Astrocyte of the cerebellum (primary cell): ENCODE measurements at places on chromosomes 16 and 17.
A peak's percentile ranks its signal among the peaks of the same experiment; 100 is the strongest.

GRCh38 chr16:4511441-4512082 lies 27.0 kb downstream of the CDIP1 start:
- no peak for DNase-seq

DNA sequence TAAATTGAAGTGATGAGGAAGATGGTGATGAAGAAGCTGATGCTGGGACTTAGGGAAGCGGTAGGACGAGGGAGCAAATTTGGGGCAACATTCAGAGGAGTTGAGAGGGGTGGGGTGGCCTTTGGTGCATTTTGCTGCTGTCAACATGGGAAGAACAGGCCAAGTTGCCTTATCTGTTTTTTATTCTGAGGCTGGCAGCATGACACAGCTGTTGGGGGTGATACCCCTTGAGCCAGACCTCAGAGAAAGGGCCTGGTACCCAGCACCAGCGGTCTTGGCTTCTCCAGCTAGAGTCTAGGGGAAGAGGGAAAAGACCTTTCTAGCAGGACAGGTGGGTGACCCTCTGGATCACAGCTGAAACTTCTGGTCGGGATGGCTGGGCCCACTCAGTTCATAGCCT lies 4.6 kb downstream of the IGFBP4 start:
- DNase-seq, result no peak

- DNase-seq, result no peak
Observed at GRCh38 chr17:48021934-48022333, 15.7 kb downstream of the COPZ2 start.

GRCh38 chr16:4372001-4372577 lies 441 bp downstream of the VASN start:
- no peak for DNase-seq

DNA sequence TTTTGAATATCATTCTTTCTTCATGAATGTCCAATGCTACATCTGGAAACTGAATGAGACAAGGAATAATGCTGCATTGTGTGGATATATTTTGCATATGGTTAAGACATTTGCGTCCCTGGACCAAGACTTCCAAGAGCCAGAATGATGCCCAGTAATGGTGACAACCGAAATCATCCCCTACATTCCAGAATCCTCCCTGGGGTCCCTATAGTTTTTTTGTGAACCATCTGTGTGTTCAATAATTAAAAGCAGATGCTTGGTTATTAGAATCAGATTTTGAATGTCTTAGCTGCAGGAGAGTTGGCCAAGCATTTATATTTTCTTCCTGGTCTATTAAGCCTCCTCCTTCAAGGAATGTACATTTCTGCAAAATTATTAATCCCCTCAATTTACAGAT lies 426.7 kb upstream of the CDH8 start:
- no peak for DNase-seq

DNA sequence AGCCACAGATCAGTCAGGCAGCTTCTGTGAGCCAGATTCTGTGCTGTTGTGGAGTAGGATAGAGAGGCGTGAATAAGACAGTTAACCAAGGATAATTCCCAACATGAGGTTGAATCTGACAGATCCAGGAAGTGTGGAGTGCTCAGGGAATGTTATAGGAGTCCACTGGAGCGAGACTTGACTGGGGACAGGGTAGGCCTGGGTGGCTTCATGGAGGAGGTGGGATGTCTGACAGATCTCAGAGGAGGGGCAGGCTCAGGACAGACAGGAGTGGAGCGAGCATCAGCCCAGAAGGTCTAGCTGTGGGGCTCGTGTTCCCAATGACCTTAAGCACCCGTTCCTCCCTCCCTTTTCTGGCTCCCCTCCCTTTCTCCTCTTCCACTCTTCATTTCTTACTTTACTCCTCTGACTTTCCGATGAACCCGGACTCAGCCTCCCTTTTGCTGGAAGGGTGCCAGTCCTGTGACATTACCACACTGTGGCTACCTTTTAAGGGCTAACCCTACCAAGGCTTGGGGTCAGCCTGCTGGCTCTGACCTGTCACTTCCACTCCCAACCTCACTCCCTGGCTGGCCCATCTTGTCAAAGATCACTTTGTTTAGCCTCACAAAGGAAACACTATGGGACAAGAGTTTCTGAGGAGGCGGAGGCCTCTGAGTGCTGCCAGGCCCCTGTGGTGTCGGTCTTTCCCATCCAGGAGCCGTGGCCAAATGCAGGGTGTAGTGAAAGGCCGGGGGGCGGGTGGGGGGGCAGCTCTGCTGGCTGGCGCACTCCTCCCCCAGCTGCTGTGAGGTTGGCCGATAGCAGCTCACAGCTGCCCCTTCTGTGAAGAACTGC lies 28.5 kb upstream of the EFCAB13 start:
- no peak for DNase-seq

- DNase-seq, result no peak
Observed at GRCh38 chr17:73410586-73411312, 98.9 kb upstream of the CDC42EP4 start.

DNA sequence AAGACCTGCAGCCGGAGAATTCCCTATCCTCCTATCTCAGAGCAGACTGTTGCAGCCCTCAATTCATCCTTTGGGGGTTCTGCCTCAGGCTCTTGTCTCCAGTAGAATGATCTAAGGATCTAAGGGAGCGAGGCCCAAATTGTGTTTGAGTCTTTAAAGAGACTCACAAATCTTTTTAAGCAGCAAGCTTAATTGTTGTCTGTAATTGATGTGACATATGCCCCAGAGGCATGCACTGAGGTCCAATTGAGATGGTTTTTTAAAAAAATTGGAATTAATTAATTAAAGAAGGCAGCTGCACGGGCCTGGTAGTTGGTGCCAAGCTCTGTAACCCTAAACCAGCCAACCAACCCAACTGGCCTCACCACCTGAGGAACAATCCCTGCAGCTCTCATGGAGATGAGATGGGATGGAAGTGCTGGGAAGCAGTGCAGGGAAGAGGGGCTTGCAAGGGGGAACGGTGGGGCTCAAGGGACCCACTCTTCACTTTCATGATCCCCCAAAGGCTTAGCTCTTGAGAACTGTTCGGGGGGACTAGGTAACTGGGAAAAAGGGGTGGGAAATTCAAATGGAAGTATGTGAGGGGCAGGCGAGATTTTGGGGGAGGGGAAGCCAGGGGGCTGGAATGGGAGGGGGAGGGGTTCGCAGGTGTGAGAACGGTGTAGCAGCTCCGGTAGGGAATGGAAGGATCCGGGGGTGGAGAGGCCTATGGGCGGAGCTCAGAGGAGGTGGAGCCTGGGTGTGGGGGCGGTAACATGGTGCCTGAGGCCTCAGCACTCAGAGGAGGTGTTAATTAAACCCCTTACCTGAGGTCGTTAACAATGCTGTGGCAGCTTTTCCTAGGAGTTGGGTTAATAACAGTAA lies 9.2 kb upstream of the ZNF652 start:
- no peak for DNase-seq

- DNase-seq, result peak; percentile 3
Observed at GRCh38 chr17:61662741-61663140, 71.7 kb upstream of the NACA2 start.

DNA sequence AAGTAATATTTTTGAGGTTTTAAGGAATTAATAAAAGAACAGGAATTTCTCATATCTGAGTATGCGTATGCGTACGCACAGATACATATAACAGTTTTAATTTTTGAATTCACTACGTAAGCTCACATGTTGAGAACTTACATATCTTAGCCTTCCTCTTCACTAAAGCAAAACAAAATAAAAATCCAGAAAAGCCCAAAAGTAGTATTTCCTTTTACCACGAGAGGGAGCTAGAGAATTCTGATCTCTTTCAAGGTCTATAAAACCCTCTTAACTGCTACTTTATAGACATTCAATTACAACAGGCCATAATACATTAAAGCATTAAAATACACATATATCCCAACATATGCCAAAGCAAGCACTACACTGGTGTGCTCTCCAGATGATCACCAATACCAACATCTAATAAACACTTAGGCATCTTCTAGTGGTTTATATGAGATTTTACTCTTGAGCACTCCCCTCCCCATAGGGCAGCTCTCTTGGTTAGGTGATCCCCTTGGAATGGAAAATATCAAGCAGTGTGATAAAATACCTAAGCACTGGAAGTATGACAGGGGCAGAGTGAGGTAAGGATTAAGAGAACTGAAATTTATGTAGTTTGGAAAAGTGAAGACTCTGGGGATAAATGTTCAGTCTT lies 94.0 kb downstream of the SKAP1 start:
- peak; percentile 64 for DNase-seq

DNA sequence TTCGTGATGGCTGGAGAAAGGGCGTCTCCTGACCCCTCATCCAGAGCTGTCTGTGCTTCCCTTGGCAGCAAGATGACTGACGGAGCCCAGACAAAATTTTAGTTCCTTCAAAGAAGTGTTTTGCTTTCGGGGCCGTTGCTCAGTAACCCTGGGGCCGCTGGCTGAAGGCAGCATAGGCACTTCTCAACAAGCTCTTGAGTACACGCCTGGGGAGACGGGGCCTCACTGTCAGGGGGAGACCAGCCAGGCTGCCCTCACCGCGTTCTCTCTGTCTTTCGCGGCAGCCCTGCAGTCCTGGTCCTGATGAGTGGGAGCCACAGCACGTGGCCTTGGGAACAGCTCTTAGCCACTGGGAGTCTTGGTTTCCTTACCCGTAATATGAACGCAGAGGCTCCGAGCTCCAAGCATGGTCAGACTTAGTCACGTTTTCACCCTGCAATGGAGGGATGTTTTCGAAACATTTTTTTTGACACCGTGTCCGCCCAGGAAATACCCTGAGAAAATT lies 86.0 kb downstream of the IRF8 start:
- no peak for DNase-seq

DNA sequence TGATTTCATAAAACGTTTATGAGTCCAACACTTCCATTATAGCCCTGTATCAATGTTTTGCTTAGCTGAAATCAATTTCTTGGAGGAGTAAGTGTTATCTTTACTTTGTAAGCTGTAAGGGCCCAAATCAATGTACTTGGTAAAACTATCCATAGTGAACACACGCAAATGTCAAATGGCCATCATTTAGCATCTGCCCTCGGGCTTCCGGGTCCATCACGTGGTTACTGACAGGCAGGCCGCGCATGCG lies 687 bp upstream of the NARF start:
- no peak for DNase-seq

DNA sequence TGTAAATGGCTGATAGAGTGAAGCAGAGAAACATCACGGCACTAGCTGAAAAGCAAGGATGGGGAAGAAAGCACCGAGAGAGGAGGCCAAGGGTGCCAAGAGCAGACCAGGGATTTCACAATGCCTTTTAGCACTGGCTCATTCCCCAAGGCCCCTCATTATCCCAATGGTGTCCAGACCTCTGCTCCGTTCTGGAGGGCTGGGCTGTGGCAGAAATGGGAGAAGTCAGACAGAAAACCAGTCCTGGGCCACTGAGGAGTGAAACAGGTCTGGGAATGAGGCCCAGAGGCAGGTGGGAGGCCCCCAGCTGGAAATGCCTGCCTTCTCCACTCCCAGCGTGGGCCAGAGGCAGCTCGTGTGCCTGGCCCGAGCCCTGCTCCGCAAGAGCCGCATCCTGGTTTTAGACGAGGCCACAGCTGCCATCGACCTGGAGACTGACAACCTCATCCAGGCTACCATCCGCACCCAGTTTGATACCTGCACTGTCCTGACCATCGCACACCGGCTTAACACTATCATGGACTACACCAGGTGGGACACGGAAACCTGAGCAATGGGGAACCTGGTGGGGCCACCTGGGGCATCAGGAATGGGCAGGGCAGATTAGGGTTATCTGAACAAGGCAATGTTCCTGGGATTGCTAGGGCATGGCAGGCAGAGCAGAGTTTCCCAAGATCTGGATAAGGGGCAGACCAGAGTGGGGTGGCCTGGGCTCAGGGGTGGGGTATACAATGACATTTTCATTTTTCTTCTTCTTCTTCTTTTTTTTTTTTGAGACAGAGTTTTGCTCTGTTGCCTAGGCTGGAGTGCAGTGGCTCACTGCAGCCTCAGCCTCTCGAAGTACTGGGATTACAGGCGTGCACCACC lies 20.3 kb downstream of the ANKRD40 start:
- peak; percentile 79 for DNase-seq

DNA sequence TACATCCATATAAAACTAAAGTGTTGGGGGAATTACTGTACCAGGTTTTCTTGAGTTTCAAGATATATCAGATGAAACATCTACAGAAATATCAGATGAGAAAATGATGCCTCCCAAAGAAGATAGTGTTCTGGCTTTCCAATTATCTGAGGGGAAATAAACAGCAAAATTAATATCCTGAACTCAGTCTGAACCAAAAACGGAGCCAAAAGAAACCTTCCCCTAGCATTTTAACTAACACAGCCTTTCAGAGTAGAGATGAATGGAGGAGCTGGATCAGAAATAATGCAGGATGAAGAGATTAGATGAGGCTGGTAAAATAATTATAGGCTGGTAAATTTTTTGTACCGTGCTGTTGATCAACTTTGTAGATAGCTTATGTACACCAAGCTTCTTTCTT lies 16.2 kb downstream of the ERCC4 start:
- DNase-seq, result no peak

GRCh38 chr16:89921702-89922476 lies 1.3 kb upstream of the TUBB3 start:
- peak; percentile 80 for DNase-seq

DNA sequence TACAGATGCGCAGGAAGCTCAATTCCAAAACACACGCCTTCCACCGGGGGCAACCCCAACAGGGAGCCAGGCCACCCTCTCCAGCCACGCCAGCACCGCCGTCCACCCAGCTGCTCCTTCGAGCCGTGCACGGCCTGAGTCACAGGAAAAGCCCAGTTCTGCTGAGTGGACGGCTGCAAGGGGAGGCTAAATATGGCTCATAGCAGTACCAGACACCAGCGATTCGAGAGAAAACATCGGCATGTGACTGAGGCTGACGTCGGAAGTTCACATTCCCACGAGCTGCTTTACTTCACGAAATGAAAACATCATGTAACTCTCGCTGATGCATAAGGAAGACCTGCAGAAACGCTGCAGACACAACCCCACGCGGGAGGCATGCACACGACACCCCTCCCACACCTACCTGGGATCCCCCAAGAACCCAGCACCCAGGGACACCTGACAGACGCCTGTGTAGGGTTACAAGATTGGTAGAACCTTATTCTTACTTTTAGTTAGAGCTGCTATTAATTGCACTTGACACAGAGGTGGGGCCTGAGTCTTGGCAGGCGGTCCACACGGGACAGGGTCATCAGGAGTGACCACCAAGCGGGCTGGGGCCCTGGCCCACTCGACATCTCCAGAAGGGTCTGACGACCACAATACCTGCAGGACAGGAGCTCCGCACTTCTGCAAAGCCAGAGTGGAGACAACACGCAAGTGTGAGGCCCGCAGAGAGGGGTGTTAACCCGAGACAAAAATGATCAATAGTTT lies 116.8 kb downstream of the ANKRD11 start:
- DNase-seq, result no peak

GRCh38 chr16:46756772-46757171 lies 8.6 kb upstream of the MYLK3 start:
- DNase-seq, result no peak

DNA sequence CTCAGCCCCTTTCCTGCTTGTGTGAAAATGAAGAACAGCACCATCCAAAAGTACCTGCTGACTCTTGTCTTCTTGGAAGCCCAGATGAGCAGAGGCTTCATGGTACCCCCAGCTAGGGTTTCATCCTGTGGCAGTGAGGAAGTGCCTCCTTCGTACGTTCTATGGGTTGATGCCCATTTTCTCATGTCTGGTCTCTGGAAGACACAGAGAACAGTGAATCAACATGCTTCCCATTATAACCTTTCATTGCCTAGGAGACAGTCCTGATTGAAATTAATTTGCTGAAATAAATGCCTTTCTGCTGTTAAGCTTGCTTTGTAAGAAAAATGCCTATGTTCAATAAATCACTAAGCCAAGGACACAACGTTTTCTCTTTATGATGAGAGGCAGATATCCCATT lies 36.5 kb downstream of the RCVRN start:
- no peak for DNase-seq

- DNase-seq, result no peak
Observed at GRCh38 chr17:32849879-32850278, 27.0 kb downstream of the MYO1D start.
